Thoracic aorta (tissue), 2 donors: ENCODE measurements at places on chromosomes 2 and 18.

- no peak for DNase-seq
- H3K36me3 ChIP-seq, result no peaks in the 10 kb centered on the region
- no peak overlapping the region for H3K4me3 ChIP-seq
- H3K27ac ChIP-seq, result no peak overlapping the region
- no peaks in the 10 kb centered on the region for H3K27me3 ChIP-seq
These were observed 391.0 kb upstream of the RAB12 start for GRCh38 chr18:8218197-8218596.

GRCh38 chr2:181683518-181684453, 3.5 kb upstream of the NEUROD1 start:
- H3K4me1 ChIP-seq, result peaks cover 15% of the 10 kb centered on the region
- H3K36me3 ChIP-seq, result no peaks in the 10 kb centered on the region
- peak overlapping the region; percentile 56 for H3K4me3 ChIP-seq
- peaks cover 8% of the 10 kb centered on the region for H3K27me3 ChIP-seq
- DNase-seq, result no peak
- H3K27ac ChIP-seq, result no peak overlapping the region

- no peaks in the 10 kb centered on the region for H3K36me3 ChIP-seq
- H3K27ac ChIP-seq, result peak overlapping the region; percentile 1
These were observed 78.5 kb downstream of the XDH start for GRCh38 chr2:31335921-31336585.

DNA sequence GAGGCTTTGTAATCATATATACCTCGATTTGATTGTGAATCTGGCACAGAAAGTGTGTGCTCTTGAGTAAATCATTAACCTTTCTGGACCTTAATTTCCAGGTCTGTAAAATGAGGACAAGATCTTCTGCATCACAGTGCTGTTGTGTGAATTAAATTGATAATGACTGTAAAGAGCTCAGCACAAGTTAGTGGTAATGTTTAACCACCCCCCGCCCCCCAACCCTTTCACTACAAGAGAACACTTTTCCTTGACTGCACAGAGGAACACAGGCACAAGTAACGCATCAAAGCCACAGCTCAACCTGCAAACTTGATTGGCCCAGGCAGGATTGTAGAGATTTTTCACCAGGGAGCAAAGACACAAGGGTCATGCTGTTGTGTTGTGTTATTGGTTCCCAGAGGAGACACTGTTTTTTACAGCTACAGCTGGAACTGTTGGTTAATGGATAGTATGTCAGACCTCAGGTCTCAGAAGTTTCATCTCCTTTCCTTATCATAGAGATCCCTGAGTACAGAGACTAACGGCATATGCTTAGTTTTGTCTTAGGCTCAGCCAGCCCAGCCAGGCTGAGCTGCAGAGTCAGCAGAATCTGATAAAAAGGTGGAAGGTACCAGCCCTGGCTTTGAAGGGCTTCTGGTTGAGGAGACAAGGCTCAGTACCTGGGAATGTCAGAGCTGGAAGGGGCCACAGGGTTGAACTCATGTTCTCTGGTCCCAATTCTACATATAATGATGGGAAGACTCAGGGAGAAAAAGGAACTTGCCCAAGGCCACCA, 10.6 kb downstream of the SETBP1 start:
- H3K4me3 ChIP-seq, result no peak overlapping the region
- H3K27me3 ChIP-seq, result no peaks in the 10 kb centered on the region
- DNase-seq, result no peak
- H3K4me1 ChIP-seq, result peaks cover 16% of the 10 kb centered on the region

- H3K27ac ChIP-seq, result no peak overlapping the region
- H3K4me3 ChIP-seq, result no peak overlapping the region
- H3K4me1 ChIP-seq, result no peaks in the 10 kb centered on the region
- DNase-seq, result no peak
- H3K36me3 ChIP-seq, result no peaks in the 10 kb centered on the region
These were observed 2.8 kb downstream of the ASB18 start for GRCh38 chr2:236261452-236261851.

DNA sequence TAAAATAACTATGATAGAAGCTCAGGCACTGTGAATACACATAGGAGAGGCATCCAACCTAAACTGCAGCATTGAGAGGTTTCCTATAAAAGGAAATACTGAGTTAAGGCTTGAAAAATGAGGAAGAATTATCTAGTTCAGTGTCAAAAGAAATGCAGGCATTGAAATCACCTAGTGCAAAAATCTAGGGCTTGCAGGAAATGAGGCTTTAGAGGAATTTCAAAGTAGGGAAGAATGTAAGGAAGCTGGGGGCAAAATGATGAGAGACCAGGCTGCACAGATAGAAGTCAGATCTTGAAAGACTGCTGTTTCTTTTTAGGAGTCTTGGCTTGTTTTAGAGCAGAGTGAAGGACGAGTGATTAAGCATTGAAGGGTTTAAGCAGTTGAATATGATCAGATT, 28.1 kb upstream of the SCYGR2 start:
- H3K4me1 ChIP-seq, result no peaks in the 10 kb centered on the region
- no peak overlapping the region for H3K27ac ChIP-seq
- H3K4me3 ChIP-seq, result no peak overlapping the region
- DNase-seq, result no peak
- no peaks in the 10 kb centered on the region for H3K27me3 ChIP-seq
- H3K36me3 ChIP-seq, result no peaks in the 10 kb centered on the region

DNA sequence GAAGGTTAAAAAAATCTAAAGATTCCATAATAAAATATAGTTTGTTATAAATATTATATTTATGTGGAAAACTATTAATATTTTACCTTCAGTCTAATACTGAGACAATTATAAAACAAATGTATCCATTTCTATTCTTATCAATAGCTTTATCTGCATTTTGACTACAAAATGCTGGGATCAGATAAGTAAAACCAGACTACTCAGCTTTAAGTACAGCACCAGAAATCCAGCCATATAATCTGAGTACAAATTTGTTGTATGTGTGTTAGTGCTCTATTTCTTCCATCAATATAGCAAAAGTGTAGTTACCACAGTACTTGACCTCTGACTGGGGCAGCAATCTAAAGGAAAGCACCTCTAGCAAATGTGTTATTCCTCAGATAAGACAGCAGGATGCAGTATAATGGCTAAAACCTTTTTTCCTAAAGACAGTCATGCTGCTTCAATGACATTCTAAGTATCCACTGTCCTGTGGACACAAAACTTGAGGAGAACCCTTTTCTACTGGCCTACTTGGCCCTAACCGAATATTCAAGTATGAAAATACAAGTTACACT, 68.1 kb downstream of the OLA1 start:
- no peaks in the 10 kb centered on the region for H3K4me1 ChIP-seq
- H3K4me3 ChIP-seq, result no peak overlapping the region
- no peaks in the 10 kb centered on the region for H3K36me3 ChIP-seq
- no peak for DNase-seq
- H3K27ac ChIP-seq, result no peak overlapping the region

GRCh38 chr2:192313773-192314172, 119.0 kb upstream of the TMEFF2 start:
- H3K27ac ChIP-seq, result no peak overlapping the region
- no peaks in the 10 kb centered on the region for H3K36me3 ChIP-seq
- no peak for DNase-seq
- no peaks in the 10 kb centered on the region for H3K27me3 ChIP-seq

- H3K36me3 ChIP-seq, result peaks cover 5% of the 10 kb centered on the region
- peak overlapping the region; percentile 96 for H3K27ac ChIP-seq
- no peaks in the 10 kb centered on the region for H3K27me3 ChIP-seq
- peaks cover 15% of the 10 kb centered on the region for H3K4me1 ChIP-seq
These were observed 472 bp downstream of the SLC20A1 start for GRCh38 chr2:112646102-112646719.

DNA sequence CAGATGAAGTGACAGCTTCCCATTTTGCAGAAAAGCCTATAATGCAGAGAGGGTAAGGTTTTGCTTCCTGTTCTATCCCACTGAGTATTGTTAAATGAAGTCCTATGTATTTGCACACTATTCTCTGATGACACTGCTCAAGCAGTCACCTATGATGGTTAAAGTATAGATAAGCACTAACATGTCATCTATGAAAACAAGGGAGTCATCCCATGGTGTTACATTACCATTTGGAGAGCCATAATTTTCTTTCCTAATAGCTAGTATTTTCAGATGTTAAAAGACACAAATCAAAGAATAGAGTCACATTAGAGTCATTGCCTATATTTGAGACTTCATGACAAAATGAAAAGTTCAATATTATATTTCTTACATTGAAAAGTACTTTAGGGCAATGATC, 42.8 kb upstream of the GRB14 start:
- no peaks in the 10 kb centered on the region for H3K27me3 ChIP-seq
- no peak overlapping the region for H3K4me3 ChIP-seq
- no peak overlapping the region for H3K27ac ChIP-seq
- H3K36me3 ChIP-seq, result no peaks in the 10 kb centered on the region

GRCh38 chr2:162063899-162064298, 10.1 kb downstream of the DPP4 start:
- no peak overlapping the region for H3K27ac ChIP-seq
- H3K36me3 ChIP-seq, result no peaks in the 10 kb centered on the region
- no peaks in the 10 kb centered on the region for H3K4me1 ChIP-seq
- no peak overlapping the region for H3K4me3 ChIP-seq

- H3K4me1 ChIP-seq, result no peaks in the 10 kb centered on the region
- H3K36me3 ChIP-seq, result no peaks in the 10 kb centered on the region
- H3K27me3 ChIP-seq, result no peaks in the 10 kb centered on the region
- no peak for DNase-seq
- no peak overlapping the region for H3K27ac ChIP-seq
These were observed 680.3 kb downstream of the DPP10 start for GRCh38 chr2:115122701-115123100.
